ENCODE measurements at places on chromosomes 13 and 19.

DNA sequence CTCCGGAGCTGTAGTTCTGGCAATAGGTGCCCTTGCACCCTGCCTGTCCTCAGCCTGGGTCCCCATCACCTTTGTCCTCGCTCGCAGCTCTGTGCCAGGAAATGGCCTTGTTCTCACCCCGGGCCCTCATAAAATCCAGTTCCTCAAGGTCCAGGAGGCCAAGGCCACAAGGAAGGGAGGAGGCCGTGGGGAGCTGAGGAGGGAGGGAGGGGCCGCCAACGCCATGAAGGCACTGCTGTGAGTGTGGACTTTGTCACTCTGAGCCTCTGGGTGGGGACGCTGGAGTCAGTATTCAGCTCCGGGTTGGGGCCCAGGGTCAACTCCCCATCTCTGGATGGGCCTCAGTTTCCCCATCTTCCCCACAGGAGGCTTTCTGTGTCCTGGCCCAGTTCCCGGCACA is 9.2 kb upstream of the GNA11 start:
- no peak for DNase-seq

GRCh38 chr13:23175920-23176319 is 4.9 kb upstream of the SGCG start:
- no peak for DNase-seq

GRCh38 chr19:45901432-45901911 is 941 bp downstream of the MYPOP start:
- peak; percentile 59 for DNase-seq

DNA sequence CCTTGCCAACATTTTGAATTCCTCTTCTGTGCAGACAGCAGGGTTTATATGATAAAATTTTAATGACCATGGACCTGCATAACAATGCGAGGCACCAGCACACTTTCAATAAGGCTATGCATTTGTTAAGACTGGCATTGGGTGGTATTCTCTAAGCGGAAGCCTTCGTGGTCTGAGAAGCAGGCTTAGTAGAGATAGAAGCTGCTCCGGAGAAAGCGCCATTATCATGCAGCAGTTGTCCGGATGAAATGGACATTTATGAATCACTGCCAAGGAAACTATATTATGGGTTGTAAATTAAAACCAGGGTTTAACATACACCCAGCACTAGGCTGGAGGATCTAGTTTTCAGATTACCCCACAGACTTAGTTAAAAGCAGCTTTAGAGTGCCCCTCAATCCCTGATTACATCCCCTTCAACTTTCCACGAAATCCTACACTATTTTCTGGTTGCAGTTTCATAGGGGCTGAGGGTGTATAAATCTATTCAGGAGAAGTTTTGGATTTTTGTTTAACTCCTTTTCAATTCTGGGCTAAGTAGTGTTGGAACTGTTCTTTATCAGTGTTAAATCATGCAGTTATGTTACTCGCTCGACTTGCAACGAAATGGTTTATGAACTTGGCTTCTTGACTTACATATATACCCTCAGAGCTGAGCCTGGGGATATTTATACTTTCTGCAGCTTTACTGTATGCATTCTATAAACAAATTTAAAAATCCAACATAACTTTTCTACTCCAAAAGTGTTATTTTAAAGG is 193.3 kb downstream of the PCDH9 start:
- no peak for DNase-seq

- DNase-seq, result no peak
Observed at GRCh38 chr13:31032528-31033113, 100.2 kb downstream of the TEX26 start.

GRCh38 chr19:8069096-8069973 is 16.8 kb downstream of the CCL25 start:
- no peak for DNase-seq

DNA sequence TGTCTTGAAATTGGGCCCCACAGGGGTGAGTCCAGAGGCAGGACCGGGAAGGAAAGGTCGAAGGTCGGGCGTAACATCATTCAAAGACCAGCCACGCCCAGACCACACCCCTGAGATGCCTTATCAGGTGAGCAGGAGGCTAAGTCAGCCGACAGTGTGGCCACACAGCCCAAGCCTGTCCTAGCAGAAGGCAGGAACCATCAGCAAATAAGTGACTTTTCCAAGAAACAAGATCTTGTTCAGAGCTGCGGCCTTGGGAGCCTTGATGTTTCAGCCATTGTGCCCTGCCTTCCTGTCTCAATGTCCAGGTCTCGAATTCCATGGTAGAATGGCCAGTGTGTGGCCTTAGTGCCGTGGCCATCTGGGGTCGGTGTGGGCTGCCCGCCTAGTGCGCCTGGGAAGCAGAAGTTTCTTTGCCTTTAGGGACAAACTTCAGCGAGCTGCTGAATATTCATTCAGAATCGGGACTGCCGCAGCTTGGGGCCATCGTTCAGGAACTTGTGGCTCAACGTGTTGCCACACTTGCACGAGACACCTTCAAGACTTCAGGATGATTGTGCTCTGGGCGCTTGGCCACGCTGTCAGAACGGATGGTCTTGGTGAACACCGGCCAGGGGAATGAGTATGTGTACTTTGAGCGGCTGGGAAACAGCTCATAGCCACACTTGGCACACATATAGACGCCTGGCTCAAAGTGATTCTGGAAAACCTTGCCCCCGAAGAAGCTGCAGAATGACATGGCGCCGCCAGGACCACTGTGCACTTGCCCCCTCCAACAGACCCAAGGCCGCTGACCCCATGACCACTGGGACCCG is 6.1 kb upstream of the IFNL4 start:
- no peak for DNase-seq

- no peak for DNase-seq
Observed at GRCh38 chr13:36332986-36333385, 13.2 kb downstream of the SPART start.

- DNase-seq, result no peak
Observed at GRCh38 chr13:21069561-21070004, 8.2 kb upstream of the LATS2 start.

DNA sequence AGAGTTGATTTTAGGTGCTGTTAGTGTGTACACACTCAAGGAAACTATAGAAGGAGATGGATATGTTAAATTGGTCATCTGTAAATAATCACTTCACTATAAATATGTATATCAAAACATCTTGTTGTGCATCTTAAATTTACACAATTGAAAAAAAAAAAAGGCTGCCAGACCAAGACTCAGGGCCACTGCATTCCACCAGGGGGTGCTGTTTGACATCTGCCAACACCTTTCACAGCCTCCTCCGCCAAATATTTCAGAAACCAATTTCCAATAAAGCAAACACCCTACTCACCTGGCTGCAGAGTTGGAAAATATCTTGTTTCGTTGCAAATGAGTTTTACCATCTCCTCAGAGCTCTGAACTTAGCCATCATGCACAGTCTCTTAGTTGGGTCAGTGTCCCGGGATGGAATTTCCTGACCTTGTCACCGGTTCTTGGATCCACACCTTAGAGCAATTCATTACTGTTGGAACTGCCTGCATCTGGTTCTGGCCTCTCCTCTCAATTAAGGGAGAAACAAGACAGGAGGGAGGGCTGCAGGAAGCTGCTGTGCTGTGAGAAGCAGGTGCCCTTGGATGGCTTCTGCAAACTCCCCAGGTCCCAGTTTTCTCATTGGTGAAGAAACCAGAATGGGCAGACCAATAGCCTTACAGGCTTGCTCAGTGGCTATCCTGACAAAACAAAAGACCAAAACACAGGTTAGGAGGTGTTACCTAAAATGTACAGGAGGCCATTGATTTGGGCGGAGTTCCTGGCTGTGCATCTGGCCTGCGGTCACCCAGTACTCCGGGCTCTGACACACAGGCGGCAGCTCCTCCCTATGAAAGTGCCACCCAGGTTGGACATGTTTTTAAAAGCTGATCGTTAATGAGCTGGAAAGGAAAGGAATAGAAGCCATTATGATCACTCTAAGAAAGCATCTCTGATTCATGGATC is 746.6 kb downstream of the UQCRFS1 start:
- peak; percentile 84 for DNase-seq

DNA sequence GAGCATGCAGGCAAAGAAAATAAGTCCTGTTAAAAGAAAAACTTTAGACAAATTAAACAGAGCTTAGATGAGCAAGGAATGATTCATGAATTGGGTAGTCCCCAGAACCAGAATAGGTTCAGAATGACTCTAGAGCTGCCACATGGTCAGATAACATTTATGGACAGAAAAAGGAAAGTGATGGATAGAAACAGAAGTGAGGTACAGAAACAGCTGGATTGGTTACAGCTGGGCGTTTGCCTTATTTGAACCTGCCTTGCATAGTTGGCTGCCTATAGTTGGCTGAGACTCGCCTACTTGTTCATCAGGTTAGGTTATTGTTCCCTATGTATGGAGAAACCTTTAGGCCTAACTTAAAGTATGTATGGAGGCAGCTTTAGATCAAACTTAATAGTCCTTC is 35.4 kb downstream of the WDFY2 start:
- DNase-seq, result no peak

- no peak for DNase-seq
Observed at GRCh38 chr13:40206241-40207000, 460.0 kb downstream of the FOXO1 start.

DNA sequence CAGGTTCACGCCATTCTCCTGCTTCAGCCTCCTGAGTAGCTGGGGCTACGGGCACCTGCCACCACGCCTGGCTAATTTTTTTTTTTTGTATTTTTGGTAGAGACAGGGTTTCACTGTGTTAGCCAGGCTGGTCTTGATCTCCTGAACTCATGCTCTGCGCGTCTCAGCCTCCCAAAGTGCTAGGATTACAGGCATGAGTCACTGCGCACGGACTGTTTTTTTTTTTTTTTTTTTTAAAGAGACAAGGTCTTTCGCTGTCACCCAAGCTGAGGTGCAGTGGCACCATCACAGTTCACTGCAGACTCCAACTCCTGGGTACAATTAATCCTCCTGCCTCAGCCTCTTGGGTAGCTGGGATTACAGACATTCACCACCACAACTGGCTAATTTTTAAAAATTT is 8.2 kb upstream of the ADAMTS10 start:
- no peak for DNase-seq
